Caco-2 (cell line): ENCODE measurements at places on chromosomes 2 and 18. TPM values are rescaled to one million over a fixed set of nuclear protein-coding genes. Genes with fewer than 3 reads are reported as not detected.

The XRCC5 gene
- total RNA-seq = 319 and 333 TPM in 2 replicates

DNA sequence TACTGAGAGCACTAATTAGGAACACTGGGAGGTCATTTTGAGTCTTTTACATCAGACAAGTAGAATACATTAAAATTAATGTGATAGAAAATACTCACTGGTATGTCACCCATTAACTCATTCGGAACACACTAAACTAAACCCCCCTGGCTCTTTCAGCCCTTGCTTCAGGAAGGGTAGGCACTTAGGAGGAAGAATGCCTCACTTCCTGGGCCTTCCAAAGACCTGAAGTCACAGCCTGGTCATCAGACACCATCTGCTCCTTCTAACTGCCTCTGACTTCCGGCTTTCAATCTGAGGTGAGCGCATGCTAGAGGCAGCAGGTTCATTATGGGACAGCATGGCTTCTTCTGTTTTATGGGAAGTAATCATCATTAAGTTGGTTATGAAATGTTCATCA is 451.4 kb downstream of the PID1 start:
- no peaks in the 10 kb centered on the region for H3K4me1 ChIP-seq
- H3K36me3 ChIP-seq = no peaks in the 10 kb centered on the region
- DNase-seq = no peak

- peak overlapping the region; percentile 29 for H3K27ac ChIP-seq
- no peaks in the 10 kb centered on the region for H3K27me3 ChIP-seq
- peak overlapping the region; percentile 96 for H3K4me3 ChIP-seq
- H3K4me1 ChIP-seq = peaks cover 34% of the 10 kb centered on the region
Measured at GRCh38 chr2:24491542-24492420, 727 bp downstream of the NCOA1 start.

- no peak overlapping the region for H3K4me3 ChIP-seq
- H3K27ac ChIP-seq = no peak overlapping the region
- H3K4me1 ChIP-seq = peaks cover 24% of the 10 kb centered on the region
- H3K27me3 ChIP-seq = no peaks in the 10 kb centered on the region
Measured at GRCh38 chr18:23716516-23716915, 27.3 kb downstream of the LAMA3 start.

- no peaks in the 10 kb centered on the region for H3K36me3 ChIP-seq
- 0 out of 2 replicates have a peak, but pooled peaks cover 12% of the 10 kb centered on the region for H3K4me1 ChIP-seq
- no peak overlapping the region for H3K27ac ChIP-seq
- H3K27me3 ChIP-seq = no peaks in the 10 kb centered on the region
- H3K4me3 ChIP-seq = no peak overlapping the region
Measured at GRCh38 chr2:20304411-20304810, 46.2 kb downstream of the PUM2 start.

DNA sequence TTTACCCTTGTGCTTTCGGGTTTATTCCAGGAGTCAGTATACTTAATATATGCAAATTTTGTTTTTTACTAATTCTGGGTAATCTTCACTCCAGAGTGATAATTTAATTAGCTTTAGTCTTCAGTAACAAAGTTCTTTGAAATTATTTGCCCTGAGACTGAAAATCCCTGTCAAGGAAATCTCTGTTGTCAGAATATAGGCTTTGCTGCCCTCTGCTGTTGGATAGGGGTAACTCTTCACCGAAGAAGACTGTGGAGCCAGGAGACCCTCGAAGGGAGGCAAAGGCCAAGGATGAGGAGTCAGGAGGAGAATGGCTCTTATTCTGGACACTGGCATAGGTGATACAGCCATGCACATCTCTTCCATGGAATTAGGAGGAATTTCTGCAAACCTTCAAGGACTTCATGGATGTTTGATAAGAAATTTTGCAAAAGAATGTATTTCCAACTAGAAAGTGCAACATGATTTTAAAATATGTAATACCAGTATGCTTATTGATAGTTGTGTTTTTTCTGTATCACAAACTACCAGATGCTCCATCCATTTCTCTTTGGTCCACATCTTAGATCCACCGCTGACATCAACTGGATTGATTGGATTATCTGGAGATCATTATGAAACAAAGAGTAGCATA is 182.3 kb downstream of the RDH14 start:
- no peaks in the 10 kb centered on the region for H3K27me3 ChIP-seq
- H3K4me3 ChIP-seq = no peak overlapping the region
- no peaks in the 10 kb centered on the region for H3K36me3 ChIP-seq
- 0 out of 2 replicates have a peak, but pooled peaks cover 4% of the 10 kb centered on the region for H3K4me1 ChIP-seq
- peak; percentile 65 for DNase-seq

DNA sequence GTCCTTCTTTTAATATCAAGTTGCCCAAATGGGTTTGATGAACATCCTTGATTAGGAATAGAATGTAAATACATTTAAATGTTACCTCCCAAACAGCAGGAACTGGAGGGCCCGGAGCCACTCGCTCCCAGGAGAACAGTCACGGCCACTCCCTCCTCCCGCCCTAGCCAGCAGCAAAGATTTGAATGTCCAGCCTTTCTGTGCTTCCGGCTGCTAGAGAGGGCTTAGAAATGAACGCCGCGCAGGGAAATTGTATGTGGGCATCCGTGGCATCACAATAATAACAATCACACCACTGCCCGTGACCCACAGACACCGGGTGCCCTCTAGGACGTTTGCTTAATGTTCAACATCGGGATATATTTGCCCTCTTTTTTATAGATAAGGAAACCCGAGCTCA is 164.9 kb upstream of the SALL3 start:
- H3K27me3 ChIP-seq = no peaks in the 10 kb centered on the region
- DNase-seq = no peak
- no peaks in the 10 kb centered on the region for H3K36me3 ChIP-seq
- H3K27ac ChIP-seq = peak overlapping the region; percentile 25

- no peak for DNase-seq
- no peaks in the 10 kb centered on the region for H3K27me3 ChIP-seq
- no peaks in the 10 kb centered on the region for H3K36me3 ChIP-seq
- H3K27ac ChIP-seq = no peak overlapping the region
Measured at GRCh38 chr18:10215446-10215845, 239.0 kb upstream of the APCDD1 start.

DNA sequence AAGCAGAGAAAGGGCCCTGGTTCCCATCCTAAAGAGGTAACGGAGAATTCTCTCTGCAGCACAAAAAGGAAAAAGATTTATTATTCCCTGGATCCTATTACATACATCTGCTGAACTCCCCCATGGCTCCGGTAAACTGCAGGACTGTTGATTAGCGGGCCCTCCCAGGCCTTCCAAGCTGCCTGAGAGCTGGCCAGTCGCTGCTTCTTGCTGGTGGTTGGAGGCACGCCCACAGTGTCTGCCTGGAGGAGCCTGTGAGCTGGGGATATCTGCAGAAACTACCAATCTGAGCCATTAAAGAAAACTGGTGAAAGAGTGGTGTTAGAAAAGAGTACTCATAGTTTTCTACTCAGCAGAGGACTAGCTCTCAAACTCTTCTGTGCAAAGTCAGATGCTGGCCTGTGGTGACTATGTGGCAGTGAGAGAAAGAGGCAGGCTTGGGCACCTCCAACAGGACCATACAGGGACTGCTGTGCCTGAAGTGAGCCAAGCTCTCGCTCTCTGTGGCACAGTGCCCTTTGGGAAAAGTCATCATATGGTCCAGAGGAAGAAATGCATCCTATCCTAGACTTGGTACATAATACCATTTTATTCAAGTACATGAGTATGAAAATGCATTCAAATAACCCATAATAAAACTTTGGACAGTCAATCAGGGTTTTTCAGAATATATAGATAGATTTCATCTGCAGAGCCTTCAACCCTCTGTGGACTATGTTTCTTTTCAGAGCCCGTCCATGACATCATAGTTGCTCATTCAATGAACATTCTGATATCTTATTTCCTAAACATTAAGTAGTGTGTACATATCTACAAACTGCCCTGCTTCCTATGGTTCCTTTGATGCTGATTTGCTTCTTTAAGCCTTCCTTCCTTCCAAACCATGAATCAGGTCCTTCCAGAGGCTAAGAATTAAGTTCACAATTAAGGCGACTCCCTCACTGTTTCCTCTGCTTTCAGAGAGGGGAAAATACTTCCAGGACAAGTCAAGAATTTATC is 242.0 kb upstream of the LYPD1 start:
- no peaks in the 10 kb centered on the region for H3K36me3 ChIP-seq
- H3K27me3 ChIP-seq = no peaks in the 10 kb centered on the region
- DNase-seq = peak; percentile 3
- no peak overlapping the region for H3K4me3 ChIP-seq
- H3K4me1 ChIP-seq = no peaks in the 10 kb centered on the region

- no peaks in the 10 kb centered on the region for H3K36me3 ChIP-seq
- no peak for DNase-seq
- no peak overlapping the region for H3K27ac ChIP-seq
- H3K4me1 ChIP-seq = no peaks in the 10 kb centered on the region
- no peak overlapping the region for H3K4me3 ChIP-seq
- no peaks in the 10 kb centered on the region for H3K27me3 ChIP-seq
Measured at GRCh38 chr2:168934826-168935225, 33.7 kb downstream of the G6PC2 start.

- H3K36me3 ChIP-seq = no peaks in the 10 kb centered on the region; the same call in none of the 2 replicates
- no peaks in the 10 kb centered on the region for H3K27me3 ChIP-seq
- no peaks in the 10 kb centered on the region for H3K4me1 ChIP-seq
- no peak for DNase-seq
- no peak overlapping the region for H3K27ac ChIP-seq
Measured at GRCh38 chr2:240627736-240628506, 2.6 kb downstream of the GPR35 start.

- peaks cover 52% of the 10 kb centered on the region for H3K4me1 ChIP-seq
- no peak for DNase-seq
- H3K27me3 ChIP-seq = no peaks in the 10 kb centered on the region
- H3K36me3 ChIP-seq = peaks cover 13% of the 10 kb centered on the region
- H3K27ac ChIP-seq = no peak overlapping the region
- no peak overlapping the region for H3K4me3 ChIP-seq
Measured at GRCh38 chr2:113238871-113239839, 39.6 kb downstream of the PAX8 start.

The ANKRD53 gene
- total RNA-seq = 0.16 and 0.28 TPM in 2 replicates

- H3K27me3 ChIP-seq = no peaks in the 10 kb centered on the region; the same call in 1 of the 2 replicates
- no peak overlapping the region for H3K27ac ChIP-seq
- H3K4me1 ChIP-seq = no peaks in the 10 kb centered on the region
- no peaks in the 10 kb centered on the region for H3K36me3 ChIP-seq
Measured at GRCh38 chr2:69020496-69021426, 7.8 kb downstream of the ANTXR1 start.

DNA sequence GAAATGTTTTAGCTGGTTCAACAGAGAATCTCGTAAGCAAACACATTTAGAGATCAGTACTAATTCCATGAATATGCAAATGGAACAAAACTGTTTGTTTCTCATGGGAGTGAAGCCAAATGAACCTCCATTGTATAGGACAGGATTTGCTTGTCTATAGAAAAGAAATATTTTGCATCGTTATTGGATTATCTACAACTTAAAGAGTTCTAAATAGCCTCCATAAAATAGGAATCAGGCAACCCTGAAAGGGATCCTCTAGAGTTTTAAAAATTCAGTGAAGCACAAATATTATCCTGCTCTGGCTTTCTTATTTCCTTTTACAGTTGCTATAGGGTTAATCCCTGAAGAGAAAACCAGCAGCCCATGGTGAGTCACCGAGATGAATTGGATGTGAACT is 378.4 kb upstream of the NRXN1 start:
- DNase-seq = no peak
- H3K27ac ChIP-seq = no peak overlapping the region
- H3K4me3 ChIP-seq = no peak overlapping the region
- H3K36me3 ChIP-seq = no peaks in the 10 kb centered on the region
- H3K4me1 ChIP-seq = no peaks in the 10 kb centered on the region
